Fibroblast of skin of left biceps (primary cell): ENCODE measurements at places on chromosomes 13 and 19.

GRCh38 chr19:21256722-21257121, 72.5 kb downstream of the ZNF708 start:
- no peak for DNase-seq

- no peak for DNase-seq
These were observed 31.2 kb downstream of the KEAP1 start for GRCh38 chr19:10471909-10472308.

- DNase-seq, result no peak
These were observed 32.8 kb downstream of the GSX1 start for GRCh38 chr13:27825072-27825471.

- no peak for DNase-seq
These were observed 33.3 kb downstream of the NAA16 start for GRCh38 chr13:41344358-41344757.

DNA sequence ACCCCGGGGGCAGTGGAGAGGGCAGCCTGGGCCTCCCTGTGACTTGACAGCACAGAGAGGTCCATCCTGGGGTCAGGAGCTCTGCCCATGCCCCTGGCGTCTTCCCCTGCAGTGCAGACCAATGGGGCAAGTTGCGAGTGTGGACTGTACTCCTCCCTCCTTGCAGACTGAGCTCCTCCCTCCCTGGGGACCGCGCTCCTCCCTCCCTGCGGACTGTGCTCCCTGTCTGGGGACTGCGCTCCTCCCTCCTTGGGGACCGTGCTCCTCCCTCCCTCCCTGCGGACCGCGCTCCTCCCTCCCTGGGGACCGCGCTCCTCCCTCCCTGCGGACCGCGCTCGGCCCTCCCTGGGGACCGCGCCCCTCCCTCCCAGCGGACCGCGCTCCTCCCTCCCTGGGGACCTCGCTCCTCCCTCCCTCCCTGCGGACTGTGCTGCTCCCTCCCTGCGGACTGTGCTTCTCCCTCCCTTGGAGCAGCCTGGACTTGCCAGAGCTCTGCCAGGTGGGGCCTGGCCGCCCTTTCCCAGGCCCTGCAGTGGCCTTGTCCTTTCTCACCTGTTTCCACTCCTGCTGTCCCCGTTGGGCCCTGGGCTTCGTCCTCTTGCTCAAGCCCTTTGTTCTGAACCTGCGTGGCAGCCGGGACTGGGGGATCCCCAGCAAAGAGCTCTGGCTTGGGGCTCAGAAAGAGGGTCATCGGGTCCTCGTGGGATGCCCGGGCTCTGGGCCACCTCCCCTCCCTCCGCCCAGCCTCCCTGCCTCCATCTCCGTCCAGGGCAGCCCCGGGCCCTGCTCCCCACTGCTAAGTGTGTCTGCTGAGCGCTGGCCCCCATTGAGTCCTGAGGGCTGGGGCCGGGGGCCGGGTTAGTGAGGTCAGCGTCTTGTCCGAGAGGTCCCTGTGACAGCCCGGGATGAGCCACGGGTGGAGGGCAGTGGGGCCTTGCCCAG, 6.8 kb downstream of the GAMT start:
- DNase-seq, result no peak

DNA sequence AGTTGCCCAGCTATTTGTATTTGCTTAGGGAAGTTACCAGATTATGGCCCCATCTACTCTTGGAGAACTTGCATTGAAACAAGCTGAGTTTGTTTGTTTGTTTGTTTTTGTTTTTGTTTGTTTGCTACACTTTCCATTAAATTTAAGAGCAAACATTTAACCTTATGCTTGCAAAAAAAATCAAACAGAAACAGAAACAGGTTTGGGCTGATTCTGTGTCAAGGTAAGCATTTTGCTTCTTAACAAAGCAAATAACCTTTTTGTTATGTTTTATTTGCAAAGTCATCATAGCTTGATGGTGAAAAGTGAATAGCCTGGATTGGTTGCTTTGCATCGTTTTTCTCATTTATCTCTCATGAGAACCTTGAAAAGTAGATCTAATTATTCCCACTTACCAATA, 531.8 kb downstream of the EFNB2 start:
- DNase-seq, result no peak

DNA sequence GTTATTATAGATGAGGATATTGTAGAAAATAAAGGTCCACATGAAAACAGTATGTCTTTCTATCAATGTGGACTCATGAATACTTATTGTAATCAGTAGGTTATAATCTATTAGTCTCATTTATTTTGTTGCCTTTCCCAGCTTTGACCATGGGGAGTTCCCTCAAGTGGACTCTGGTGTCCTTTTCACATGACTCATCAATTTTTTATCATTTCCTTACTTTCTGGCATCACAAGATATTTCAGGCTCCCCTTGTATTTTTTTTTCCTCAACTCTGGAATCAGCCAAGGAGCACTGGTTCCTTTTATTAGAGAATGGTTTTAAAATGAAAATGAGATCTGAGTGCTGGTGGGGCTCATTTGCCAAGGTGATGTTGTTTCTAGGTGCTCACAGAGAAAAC, 63.4 kb upstream of the DIAPH3 start:
- DNase-seq, result no peak

- DNase-seq, result peak; percentile 99
These were observed 55.4 kb downstream of the SACS start for GRCh38 chr13:23377983-23378632.

GRCh38 chr13:50955241-50955640, 45.6 kb downstream of the RNASEH2B start:
- DNase-seq, result no peak

- DNase-seq, result no peak
These were observed 10.7 kb downstream of the SBNO2 start for GRCh38 chr19:1163283-1163933.

DNA sequence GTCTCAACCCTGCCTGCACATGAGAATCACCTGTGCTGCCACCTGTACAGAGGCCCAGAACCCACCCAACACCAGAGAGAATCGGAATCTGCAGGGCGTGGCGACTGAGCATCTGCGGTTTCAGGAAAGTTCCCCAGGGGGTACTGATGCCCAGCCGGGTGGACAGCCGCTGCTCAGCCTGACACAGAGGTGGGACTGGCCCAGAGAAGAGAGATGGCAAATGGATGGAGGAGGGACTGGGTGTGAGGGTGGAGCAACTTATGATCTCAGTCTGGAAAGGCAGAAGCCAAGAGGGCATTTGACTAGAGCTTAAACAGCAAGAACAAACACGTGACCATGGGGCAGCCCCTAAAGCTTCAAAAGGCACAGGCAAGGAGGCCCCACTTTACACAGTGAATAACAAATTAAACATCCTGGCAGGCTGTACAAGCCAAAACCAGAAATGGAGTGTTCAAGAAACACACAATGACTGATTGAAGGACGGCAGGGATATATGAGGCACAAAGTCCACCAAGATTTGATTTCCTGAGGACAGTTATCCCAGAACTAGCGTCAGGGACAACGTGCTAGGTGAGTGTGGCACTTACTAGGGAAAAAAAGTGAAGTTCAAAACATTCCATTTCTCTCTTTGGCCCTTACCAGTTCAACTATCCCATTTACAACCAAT, 3.1 kb downstream of the RANBP3 start:
- DNase-seq, result no peak
